Activated CD4-positive, alpha-beta T cell treated with anti-CD3 and anti-CD28 coated beads, Interleukin-10, Interleukin-2, amounts not matched to agents 100 ng/mL and 50 ng/mL, durations not matched to agents 16 hours and 8 hours (primary cell): ENCODE measurements at places on chromosomes 1 and 21.

DNA sequence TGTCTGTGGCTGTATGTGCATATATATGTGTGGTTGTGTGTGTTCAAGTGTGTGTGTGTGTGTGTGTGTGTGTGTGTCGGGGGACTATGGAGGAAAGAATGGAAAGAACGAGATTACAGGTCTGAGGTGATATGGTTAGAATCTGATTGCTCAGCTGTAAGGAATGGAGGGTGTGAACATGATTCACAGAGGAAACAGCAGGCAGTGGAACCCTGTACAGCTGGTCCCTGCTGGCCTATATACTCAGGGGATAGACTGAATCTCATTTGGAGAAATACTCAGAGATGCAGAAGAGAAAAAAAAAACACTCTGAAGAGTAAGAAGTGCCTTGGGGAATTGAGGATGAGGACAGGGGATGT, 180.1 kb upstream of the ESRRG start:
- DNase-seq: no peak

GRCh38 chr1:88736633-88737248, 52.7 kb downstream of the PKN2 start:
- peak; percentile 60 for DNase-seq

GRCh38 chr21:35395728-35396127, 346.6 kb upstream of the RUNX1 start:
- no peak for DNase-seq

- DNase-seq: no peak
These were observed 2.2 kb upstream of the FOXD3 start for GRCh38 chr1:63320022-63320721.

- no peak for DNase-seq
These were observed 91.3 kb downstream of the RIPK4 start for GRCh38 chr21:41675574-41675973.

- no peak for DNase-seq
These were observed 116.7 kb upstream of the F3 start for GRCh38 chr1:94658221-94658620.

- no peak for DNase-seq
These were observed 48.4 kb downstream of the CAPZB start for GRCh38 chr1:19436716-19437476.

GRCh38 chr1:162035241-162035640, 11.6 kb upstream of the OLFML2B start:
- no peak for DNase-seq

- DNase-seq: no peak
These were observed 196.5 kb downstream of the HIVEP3 start for GRCh38 chr1:41722184-41722583.

- DNase-seq: no peak
These were observed 58.1 kb upstream of the SH3GLB1 start for GRCh38 chr1:86646256-86646655.

- DNase-seq: no peak
These were observed 12.5 kb upstream of the MATN1 start for GRCh38 chr1:30735668-30736498.

DNA sequence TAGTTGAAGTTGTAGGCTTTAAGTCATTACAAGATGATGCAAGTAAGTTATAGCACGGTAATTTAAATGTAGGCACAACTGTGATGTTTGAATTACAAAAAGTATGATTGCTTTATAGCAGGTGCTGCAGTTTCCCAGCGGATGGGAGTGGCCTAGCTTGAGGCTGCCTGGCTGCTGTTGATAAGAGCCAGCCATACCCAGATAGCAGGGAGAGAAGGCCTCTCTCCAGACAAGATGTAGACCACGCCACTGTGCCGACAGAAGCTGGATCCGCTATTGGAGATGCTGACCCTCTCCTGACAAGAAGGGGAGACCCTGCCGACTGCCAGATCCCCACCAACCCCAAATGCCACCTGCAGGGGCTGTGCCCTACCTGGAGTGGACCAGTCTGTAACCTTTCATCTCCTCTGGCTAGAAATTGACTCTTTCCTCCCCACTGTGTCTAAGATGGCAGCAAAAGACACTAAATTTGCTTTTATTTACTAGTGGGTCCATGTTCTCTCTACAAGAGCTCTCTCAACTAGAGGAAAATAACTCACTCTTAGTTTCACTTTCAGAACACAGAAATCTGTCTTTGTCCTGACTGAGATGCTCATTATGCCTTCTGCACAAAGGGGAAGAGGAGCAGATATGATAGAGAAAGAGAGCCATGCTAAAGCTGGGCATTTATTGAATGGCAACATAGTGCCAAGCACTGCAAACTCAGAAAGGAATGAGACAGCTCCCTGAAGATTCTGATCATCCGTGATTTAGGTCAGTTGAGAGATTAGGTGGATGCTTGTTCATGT, 127.9 kb downstream of the URB2 start:
- peak; percentile 3 for DNase-seq

- DNase-seq: peak; percentile 55
These were observed 107.5 kb downstream of the ZNF281 start for GRCh38 chr1:200302192-200302920.

DNA sequence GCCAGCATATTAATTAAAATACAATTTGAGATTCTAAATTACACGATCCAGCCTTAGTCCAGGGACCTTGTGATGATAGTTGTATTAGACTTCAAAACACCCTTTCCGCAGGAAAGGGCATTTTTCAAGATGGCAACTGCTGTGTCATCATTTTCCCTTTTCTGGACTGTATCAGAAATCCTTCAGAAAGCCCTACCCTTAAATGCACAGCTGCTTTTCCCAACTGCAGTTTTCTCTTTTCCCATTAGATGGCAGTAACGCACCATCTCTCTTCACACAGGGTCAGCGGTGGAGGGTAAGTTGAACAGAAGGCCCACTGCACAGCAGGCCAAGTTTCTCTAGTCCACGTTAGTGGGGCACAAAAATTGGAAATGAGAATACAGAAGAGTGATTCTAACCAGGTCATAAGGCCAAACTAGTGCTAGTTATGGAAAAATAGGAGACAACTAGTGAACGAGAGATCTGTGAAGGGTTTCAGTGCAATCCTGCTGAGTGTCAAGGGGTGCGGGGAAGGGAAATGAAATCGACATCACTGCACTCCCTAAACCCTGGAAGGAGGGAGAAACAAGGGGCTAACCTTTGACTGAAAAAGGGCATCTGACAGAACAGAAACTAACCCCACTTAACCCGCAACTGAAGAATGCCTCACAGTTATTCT, 22.1 kb upstream of the TDRD10 start:
- DNase-seq: peak; percentile 83

DNA sequence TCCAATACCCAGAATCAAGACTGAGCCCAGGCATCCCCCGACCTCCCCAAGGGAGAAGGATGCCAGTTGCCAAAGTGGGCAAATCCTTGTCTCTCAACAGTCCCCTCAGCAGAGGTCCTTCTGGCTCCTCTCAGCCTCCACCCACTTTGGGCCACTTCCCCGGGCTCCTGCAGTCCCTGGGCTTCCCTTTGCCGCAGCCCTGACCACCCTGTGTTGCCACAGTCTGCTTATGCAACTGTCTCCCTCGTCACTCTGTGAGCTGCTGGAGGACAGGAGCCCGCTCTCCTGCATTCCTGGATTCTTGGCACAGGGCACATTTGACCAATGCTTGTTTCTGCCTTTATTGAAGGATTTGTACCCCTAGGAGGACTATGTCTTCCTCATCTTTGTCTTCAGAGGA, 2.9 kb upstream of the LRP8 start:
- no peak for DNase-seq

- DNase-seq: no peak
These were observed 61.3 kb downstream of the TRIM11 start for GRCh38 chr1:228345201-228345930.

DNA sequence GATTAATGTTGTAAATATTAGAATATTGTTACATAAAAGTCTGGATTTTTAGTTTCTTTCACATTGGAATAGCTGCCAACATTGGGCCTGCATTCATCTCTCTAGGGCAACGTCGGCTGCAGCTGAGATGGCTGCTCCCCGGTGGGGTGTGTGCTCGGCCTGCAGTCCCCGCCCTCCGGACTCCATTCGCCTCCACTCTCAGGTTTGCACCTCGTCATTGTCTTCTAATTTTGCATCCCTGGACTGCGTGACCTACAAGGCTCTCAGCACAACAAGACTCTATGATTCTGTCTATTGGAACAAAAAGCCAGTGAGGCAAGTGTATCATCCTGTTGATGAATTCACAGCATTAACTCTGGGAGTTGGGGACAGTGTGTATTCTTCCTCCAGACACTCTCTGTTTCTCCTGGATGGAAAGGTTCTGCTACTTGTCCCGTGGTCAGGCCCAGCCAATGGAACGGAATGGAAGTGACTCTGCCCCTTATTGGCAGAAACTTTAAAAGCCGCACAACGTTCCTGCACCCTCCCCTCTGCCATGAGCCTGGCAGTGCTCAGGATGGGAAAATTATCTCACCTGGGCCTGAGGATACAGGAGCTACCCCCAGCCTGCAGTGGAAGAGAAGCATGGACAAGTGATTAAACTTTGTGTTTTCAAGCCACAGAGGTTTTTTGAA, 105.0 kb upstream of the SAMD11 start:
- no peak for DNase-seq

GRCh38 chr1:100348549-100349144, 3.7 kb upstream of the CDC14A start:
- no peak for DNase-seq

- no peak for DNase-seq
These were observed 95.6 kb downstream of the CD58 start for GRCh38 chr1:116474921-116475849.

DNA sequence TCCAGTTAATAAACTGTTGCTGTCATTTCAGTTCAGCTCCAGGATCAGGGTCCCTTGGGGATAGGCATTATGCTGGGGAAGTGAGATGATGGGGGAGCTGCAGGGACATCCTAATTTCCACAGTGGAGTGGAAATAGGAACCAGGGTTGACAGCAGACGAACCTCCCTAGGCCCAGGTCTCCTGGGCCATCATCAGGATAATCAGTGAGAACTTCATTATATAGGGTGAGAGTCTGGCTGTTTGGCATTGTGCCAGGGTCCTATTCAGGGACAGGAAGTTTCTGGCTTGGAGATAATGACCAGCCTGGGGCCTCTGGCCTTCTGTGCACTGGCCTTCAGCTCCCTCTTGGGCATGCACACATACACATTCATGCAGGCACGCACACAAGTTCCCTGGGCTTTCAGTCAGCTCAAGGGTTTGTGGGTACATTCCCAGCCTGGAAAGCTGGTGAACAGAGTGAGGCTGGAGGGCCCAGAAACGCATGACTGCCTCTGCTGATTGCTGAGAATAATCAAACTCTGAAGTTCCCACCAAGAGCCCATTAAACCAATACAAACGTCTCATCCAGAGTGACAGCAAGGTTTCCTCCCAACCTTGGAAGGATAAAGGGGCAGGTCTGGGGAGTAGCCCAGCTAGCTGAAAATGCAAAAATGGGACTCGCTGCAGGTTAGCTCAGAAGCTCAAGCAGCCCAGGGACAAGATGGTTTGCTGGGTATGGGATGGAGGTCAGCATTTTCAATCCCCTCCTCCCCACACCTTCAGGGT, 13.9 kb upstream of the LRIG2 start:
- DNase-seq: no peak

- DNase-seq: peak; percentile 59
These were observed 5.8 kb downstream of the PERM1 start for GRCh38 chr1:975896-976683.

DNA sequence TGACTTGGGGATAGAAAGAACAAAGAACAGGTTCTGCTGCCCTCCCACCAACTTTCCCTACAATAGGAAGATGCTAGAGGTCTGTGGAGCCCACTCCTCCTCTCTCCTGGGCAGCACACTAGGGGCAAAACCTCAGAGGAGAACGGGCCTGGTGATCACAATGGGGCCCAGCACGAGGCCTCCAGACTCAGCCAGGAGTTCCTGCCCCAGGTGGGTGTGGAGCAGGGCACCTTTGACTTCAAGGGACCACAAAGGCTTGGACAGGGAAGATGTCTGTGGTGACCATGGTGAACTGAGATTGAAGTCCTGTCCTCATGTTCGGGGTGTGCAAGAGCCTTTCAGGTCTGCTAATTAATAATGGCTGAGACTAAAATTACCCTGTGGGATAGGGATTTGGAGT, 88.8 kb downstream of the LAMC2 start:
- DNase-seq: no peak

- no peak for DNase-seq
These were observed 55.4 kb downstream of the OPTC start for GRCh38 chr1:203549309-203549708.

DNA sequence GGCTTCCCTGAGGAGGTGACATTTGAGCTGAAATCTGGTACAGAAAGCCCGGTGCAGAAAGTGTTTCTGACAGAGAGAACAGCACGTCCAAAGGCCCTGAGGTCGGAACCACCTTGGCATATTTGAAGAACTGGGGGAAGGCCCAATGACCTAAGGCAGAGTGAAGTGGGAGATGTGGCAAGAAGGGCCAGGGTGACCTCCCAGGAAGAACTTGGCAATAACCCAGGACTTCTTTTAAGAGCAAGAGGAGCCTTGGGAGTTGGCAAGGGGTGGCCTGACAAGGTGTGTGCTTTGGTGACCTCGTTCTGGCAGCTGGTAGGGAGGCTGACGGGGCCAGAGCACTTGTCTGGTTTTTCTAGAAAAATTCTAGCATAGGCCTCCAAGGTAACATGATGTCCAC, 23.4 kb downstream of the TTC39A start:
- no peak for DNase-seq

- no peak for DNase-seq
These were observed 25.0 kb downstream of the PBX1 start for GRCh38 chr1:164583835-164584539.

DNA sequence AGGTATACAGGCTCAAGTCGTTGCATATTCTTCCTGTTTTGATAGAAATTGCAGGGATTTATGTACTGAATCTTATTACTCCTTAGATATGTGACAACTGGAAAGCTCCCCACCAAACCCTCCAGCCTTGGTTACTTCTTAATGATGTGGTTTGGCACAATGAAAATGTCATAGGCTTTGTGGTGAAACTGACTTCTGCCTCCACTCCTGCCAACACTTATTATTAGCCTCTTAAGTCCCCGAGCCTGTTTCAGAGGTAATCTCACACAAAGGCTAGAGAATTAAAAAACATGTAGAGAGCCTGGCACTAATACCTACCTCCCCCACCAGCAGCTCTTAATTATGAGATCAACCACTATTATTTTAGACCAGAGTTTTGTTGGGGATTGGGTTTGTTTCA, 4.2 kb downstream of the COX20 start:
- DNase-seq: no peak

- DNase-seq: peak; percentile 57
These were observed 11.4 kb downstream of the HP1BP3 start for GRCh38 chr1:20775700-20776099.

- no peak for DNase-seq
These were observed 30.2 kb downstream of the RAB3B start for GRCh38 chr1:51960262-51960661.

- DNase-seq: peak; percentile 26
These were observed 5.1 kb downstream of the HSPB7 start for GRCh38 chr1:16012590-16013219.

DNA sequence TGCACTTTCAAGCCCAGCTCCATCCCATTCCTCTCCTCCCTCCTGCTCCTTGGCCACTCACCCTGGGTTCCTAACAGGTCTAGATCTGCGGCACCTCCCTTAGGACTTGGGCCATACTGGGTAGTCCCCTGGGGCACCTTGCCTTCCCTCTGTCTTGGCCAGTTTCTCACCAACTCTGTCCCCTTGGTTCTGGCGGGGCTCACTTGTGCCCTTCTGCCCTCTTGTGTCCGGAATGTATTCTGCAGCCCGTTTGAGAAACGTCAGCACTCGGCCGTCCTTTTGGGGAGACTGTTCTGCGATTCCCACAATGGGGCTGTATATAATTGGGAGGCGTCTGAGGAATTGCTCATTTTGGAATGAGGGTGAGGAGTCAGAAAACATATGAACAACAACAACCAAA, 162.4 kb downstream of the ZSCAN20 start:
- DNase-seq: peak; percentile 31
